H54 (cell line): ENCODE measurements at places on chromosomes 4 and X.
A peak's percentile ranks its signal among the peaks of the same experiment; 100 is the strongest.

GRCh38 chrX:13069771-13070416 is 25.5 kb upstream of the FAM9C start:
- no peak for DNase-seq

DNA sequence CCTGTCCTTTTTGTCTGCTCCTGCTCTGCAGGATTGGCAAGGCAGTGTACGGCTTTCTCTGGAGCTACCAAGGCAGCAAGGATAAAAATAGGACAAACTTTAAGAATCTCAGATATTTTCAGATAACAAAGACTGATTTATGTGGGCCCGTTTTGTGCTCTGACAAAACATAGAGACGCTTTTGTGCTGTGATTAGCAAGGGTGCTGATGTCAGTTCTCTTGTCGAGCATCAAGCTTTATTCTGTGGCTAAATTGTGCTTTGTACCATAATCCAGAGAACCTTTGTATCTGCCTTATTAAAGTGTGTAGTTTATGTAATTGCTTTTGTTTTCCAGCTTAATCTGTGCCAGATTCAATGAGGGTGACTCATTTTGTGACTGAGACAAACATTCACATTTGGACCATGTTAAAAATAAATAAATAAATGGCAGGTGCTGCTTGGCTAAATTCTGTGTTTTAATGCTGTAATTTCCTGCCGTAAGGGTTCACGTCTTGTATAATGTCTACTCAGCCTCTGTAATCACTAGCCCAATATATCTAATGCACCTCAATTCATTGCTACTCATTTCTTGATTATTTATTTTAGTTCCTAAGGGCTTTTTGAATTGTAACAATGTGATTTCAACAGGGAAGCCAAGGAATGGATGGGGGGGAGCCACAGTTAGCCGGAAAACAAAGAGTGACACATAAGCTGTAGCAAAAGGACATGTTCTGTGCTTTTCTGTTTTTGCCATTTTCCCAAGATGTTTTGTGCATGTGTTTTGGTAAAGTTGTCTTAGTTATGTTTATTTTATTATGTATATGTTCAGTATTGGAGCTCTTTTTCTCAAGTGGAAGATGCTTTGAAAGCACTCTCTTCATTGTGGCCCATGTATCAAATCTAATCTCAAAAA is 75.1 kb downstream of the GAB1 start:
- DNase-seq = no peak

GRCh38 chr4:81470456-81471297 is 1.0 kb downstream of the RASGEF1B start:
- DNase-seq = no peak

DNA sequence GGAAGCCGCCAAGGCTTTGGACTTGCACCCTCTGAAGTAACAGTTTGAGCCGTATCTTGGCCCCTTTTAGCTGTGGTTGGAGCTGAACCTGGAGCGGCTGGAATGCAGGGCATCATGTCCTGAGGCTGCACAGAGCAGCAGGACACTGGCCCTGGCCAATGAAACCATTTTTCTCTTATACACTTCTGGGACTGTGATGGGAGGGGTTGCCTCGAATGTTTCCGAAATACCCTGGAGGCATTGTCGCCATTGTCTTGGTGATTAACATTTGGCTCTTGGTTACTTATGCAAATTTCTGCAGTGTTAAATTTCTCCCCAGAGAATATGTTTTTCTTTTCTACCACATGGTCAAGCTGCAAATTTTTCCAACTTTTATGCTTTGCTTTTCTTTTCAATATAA is 137.2 kb downstream of the MAGEC1 start:
- no peak for DNase-seq

DNA sequence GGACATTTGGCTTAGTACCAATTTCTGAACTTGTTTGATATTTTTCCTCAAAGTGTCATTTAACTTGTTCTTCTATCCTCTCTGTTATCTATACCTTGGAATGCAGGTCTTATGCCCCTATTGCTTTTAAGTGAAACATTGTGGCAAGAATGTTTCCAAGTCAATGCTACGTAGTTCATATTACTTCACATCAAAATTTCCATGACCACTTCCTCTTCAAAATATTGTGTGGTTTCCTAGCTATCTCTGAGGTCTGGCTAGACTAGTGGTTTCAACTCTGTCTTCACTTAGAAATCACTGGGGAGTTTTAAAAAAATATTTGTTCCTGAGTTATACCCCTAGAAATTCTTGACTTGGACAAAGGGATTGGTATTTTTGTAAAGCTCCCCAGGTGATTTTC is 20.2 kb upstream of the RASGEF1B start:
- no peak for DNase-seq

DNA sequence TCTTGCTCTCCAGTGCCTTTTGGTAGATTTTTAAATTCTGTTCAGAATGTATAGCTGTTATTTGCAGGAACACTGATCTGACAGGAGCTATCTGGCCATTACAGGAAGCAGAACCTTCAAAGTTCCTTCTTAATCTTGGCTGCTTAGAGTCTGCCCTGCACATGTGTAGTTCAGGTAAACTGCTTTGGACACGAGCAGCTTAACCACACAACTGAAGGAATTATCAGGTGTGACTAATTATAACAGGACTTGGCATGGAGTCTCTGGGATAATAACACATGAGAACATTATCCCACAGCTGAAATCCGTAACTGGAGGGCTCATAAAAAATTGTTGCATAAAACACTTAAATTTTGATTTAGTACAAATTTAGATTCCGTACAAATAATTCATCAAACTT is 11.6 kb upstream of the ING2 start:
- no peak for DNase-seq

DNA sequence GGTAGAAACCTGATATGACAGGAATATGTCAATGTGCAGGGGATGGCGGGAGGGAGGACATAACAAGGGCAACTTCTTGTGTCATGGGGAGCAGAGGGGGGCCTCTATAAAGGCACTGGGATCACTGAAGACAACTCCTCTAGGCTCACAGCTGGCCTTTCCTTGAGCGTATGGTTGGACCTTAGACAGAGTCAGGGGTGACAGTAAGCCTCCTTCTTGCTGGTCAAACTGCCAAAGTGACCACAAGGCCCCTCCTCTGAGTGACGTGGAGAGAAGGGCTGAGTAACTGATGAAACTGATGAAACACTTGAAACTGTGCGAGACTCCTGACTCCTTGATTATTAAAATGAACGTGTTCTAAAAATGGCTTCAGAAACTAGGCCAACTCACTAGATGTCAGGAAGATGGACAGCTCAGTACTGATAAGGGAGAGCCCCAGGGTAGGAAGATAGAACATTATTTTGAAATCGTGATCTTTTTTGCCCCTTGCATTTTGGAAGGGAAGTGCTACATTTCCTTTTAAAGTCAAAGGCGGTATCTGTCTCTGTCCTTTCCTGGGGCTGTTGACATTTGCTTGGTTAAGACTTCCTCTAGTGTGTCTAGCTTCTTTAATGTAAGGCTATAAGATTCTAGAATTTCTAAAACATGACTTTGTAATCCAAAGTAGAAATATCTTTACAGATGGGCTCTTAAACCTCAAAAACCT is 1.6 kb downstream of the RAB33A start:
- peak; percentile 76 for DNase-seq

GRCh38 chrX:15834827-15835595 is 19.6 kb downstream of the AP1S2 start:
- DNase-seq = no peak

- no peak for DNase-seq
Measured at GRCh38 chrX:38484607-38485498, 76.5 kb upstream of the TSPAN7 start.

DNA sequence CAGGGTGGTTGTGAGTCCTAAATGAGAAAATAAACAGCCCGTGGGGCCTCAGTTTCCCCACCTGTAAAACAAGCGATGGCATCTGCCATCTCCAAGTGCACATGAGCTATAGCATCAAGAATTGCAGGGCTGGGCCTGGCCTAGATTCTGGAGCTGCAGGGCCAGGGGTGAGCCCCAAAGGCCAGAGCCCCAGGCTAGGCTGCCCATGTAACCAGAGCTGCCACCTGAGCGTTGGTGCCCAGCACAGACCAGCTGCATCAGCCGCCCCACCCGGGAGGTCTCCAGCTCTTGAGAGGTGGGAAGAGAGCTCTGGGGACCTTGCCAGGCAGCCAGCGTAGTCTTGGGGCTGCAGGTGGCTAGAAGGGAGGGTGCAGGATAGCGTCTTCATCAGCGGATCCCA is 27.0 kb upstream of the GPR78 start:
- DNase-seq = no peak

DNA sequence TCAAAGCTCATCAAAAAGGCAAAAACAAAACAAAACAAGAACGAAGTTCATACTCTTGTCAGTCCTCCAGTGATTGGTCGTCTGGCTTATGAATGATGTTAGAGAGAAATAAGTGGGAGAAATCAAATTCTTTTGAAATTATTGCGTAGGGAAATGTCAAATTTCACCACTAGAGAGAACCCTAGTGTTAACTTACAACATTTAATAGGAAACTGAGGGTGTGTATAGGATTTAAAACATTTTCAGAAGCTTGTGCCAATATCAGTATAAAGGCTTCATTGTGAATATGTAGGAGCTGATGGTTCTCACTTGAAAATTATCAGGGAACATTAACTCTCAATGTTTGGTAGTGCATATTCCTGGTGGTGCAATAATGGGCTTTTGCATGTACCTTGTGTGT is 17.4 kb downstream of the ADH6 start:
- DNase-seq = no peak

DNA sequence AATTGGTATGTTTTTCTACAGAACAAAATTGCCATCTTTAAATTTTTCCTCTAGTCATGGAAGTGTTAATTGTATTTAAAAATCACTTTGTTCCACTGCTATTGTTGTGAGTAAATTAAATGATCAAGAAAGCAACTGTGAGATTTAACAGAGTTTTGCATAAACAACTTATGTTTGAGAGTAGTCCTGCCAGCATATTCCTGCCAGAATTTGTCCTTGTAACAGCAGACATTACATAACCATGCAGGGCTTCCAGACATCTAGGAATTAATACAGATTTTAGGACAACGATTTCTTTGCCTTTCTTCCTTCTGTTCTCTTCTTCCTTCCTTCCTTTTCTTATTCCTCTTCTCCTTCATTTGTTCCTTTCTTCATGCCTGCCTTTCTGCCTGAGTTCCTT is 125.5 kb downstream of the HTR2C start:
- no peak for DNase-seq

DNA sequence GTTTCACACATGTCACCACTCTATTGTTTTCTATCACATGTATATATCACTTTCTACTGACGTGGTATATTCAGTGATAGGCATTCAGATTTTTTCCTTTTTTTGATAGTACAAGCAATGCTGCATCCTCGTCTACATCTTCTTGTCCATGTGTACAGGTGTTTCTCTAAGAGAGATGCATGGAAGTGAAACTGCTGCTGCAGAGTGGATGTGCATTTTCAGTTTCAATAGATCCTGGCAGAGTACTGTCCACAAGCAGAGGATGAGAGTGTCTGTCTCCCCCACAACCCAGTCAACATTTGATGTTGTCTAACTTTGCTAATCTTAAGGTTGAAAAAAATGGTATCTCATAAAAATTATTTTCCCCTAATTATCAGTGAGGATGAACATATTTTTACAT is 194.0 kb upstream of the CASK start:
- no peak for DNase-seq

DNA sequence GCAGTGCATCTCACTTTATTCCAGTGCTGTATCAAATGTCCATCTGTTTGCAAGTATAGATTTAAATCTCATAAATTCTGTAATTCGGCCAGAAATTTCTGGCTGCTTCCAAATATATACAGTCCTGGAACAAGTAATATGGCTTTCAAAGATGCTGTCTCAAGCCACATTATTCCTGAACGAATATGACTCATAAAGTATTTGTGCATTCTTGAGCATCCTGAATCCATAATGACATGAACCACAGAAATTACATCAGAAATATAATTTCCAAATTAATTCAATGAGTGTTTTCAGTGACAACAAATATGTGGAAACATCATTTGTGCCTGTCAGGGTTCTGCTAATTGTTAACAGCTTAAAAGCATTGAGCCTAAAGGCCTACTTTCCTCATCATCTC is 140.9 kb upstream of the HPGD start:
- no peak for DNase-seq

- no peak for DNase-seq
Measured at GRCh38 chr4:181372014-181372413, 871.2 kb upstream of the TENM3 start.

DNA sequence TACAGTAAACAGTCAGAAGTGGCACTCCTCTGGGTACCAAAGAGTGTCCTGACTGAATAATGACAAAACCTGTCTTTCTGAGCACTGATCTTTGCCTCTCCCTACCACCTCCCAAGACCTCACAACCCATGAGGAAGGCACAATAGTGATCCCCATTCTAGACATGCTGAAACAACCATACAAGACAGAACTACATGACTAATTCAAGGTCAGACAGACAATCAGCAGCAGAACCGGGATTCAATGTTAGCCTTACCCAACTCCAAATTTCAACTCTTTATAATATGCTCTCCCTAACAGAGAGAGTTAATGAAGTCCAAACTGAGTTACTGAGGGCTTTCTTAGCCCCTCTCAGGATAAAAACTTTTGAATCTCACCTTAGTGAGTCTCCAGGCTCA is 71.0 kb downstream of the IRF2 start:
- DNase-seq = no peak

GRCh38 chr4:122674371-122674770 is 53.5 kb upstream of the IL21 start:
- DNase-seq = no peak

GRCh38 chr4:53852343-53852742 is 212.1 kb downstream of the CHIC2 start:
- no peak for DNase-seq

DNA sequence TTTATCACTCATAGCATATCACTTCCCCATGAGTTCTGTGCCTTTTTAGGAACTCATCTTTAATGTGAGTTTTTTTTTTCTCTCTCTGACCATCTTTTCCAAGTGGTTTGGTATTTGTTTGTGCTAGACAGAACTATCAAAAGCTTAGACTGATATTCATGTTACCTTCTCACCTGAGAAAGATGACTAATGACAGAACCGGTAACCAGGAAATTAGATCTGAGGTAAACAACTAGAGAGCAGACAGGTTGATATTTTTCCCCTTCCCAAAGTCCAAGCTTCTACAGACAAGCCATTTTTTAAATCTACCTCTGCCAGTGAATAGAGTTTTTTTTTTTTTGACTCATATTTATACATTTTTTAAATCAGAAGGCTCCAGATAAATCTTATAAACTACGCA is 17.0 kb upstream of the SRD5A3 start:
- no peak for DNase-seq

DNA sequence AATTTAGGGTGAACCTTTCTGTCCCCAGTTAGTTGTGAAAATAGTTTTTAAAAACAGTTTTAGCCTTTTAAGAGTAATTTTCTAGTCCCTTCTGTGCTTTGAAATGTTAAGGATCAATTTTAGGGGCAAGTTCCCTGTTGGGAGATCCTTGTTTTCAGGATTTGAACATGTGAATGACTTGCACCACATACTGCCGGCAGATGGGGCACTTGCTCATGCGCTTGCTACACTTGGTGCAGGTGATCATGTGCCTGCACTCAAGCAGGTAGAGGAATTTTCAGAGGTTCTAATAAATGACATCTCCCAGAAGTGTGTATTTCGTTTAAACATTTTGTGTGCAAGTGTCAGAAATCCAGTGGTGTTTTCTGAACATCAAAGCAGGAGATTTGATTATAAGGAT is 195.9 kb downstream of the CHM start:
- DNase-seq = no peak
